ENCODE measurements at places on chromosomes 7 and 10. TPM values are rescaled to one million over a fixed set of nuclear protein-coding genes. Genes with fewer than 3 reads are reported as not detected.

- H3K4me3 ChIP-seq: no peak overlapping the region
- peaks cover 4% of the 10 kb centered on the region for H3K36me3 ChIP-seq
- no peak for DNase-seq
- no peak overlapping the region for H3K27ac ChIP-seq
Measured at GRCh38 chr10:117425974-117426566, 50.8 kb upstream of the PDZD8 start.

DNA sequence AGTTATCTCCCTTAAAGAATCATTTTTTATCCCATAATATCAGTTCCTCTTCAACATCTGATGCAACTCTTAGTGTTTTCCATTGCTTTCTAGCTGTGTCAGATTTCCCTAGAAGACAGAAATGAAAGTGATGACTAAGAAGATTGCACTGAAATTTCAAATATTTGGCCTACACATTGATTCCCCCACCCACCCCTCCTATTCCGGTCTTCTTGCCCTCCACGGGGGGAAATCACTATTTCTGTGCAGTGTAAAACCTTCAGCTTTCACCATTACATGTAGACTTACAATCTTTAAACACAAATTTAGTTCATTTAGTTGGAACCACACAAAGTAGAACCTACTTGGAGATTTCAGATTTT is 63.7 kb upstream of the IL6 start:
- DNase-seq: no peak
- H3K27ac ChIP-seq: no peak overlapping the region
- H3K36me3 ChIP-seq: no peaks in the 10 kb centered on the region
- H3K4me1 ChIP-seq: no peaks in the 10 kb centered on the region

DNA sequence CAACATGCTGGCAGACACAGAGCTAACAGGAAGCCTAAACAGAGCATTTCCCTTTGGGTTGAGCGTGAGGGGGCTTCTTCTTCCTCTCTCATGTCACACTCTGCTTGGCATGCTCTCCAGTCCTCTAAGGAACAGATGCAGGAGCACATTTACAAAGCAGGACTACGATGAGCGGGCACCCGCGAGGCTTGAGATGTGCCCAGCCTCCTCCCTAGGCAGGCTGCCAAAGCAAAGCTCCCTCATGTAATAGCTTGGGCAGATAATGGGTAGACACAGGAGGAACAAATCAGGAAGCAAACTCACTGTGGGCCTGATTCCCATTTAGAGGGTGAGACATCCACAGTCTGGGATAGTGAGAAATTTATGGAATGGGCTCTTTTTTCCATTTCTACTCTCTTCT is 519.1 kb downstream of the NRG3 start:
- H3K36me3 ChIP-seq: no peaks in the 10 kb centered on the region
- DNase-seq: no peak
- H3K27me3 ChIP-seq: peaks cover 2% of the 10 kb centered on the region
- no peak overlapping the region for H3K27ac ChIP-seq
- H3K4me3 ChIP-seq: no peak overlapping the region
- H3K4me1 ChIP-seq: peaks cover 22% of the 10 kb centered on the region

DNA sequence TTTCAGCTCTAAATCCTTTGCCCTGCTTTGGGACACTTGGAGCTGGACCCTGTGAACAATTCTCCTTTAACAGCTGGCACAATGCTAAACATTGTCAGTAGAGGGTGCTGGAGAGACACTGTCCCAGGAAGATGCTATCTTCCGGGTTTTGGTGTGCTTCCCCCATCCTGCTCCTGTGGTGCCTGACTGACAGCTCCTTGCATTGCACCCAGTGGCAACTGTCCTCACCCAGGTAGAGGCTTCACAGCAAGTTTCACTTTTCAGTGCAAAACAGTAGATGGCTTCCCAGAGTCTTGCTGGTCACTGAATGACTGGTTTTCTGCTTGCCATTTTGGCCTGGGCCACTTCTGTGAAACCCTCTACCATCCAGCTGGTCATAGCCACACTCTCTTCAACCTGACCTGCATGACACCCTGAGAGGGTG is 77.3 kb downstream of the CDC14C start:
- H3K4me3 ChIP-seq: no peak overlapping the region
- H3K27ac ChIP-seq: no peak overlapping the region
- peaks cover 2% of the 10 kb centered on the region for H3K4me1 ChIP-seq

DNA sequence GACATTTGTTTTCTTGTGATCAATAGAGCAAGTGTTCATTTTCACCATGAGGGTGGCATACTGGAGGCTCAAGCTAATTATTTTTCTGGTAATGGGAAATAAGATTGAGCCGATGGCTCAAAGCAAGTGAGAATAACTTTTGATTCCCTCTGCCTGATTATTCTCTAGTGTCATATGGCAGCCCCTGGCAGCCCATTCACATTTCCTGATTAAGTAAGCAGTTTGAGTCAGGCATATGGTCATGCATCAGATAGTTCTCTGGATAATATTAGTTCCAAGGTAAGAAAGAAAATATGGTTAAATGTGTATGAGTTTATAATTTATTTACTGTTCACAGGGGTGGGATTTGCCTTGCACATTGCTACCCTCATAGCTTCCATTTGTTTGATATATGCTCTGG is 109.2 kb downstream of the DYNC1I1 start:
- no peak overlapping the region for H3K27ac ChIP-seq
- no peaks in the 10 kb centered on the region for H3K4me1 ChIP-seq

DNA sequence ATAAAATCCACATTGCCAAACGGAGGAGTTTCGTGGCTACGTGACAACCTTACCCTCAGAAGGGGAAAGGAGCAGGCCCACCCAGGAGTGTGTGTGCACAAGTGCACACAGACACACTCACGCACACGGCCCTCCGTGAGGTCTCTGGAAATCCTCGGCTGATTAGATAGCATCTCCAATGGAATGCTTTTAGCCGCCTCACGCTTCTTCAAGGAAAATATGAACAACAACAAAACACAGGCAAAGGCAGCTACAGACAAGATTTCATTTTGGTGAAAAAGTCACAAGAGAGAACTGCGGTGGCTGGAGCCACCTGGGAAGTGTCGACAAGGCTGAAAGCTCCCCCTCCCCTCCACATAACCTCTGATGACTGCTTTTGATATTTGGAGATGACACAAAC is 391.8 kb upstream of the MKI67 start:
- DNase-seq: no peak
- no peak overlapping the region for H3K27ac ChIP-seq
- H3K4me3 ChIP-seq: no peak overlapping the region
- peaks cover 12% of the 10 kb centered on the region for H3K27me3 ChIP-seq

- H3K27ac ChIP-seq: no peak overlapping the region
- H3K36me3 ChIP-seq: no peaks in the 10 kb centered on the region
- H3K27me3 ChIP-seq: peaks cover 1% of the 10 kb centered on the region
- DNase-seq: no peak
Measured at GRCh38 chr10:33861016-33861704, 526.7 kb upstream of the NRP1 start.

GRCh38 chr10:6813306-6813705 is 233.2 kb upstream of the PRKCQ start:
- no peak for DNase-seq
- no peak overlapping the region for H3K27ac ChIP-seq
- peaks cover 2% of the 10 kb centered on the region for H3K27me3 ChIP-seq

DNA sequence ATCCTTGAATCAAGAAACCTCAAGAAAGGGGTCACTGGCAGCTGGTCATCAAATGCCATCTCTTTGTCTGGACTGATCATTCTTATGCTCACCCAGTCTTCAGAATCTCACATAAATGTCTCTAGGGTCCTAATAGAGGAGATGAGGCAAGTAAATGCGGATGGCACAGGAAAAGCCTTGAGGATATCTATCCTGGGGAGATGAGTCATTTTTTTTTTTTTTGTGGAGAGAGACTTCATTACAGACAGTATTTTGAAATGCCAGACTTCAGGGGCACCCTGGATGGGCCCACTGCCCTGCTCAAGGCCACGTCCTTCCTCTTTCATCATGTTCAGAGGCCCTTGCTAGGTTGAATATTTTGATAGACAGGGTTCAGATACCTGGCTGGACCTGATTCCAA is 19.5 kb upstream of the PLPP4 start:
- no peak overlapping the region for H3K4me3 ChIP-seq
- DNase-seq: no peak
- no peak overlapping the region for H3K27ac ChIP-seq
- H3K4me1 ChIP-seq: peaks cover 2% of the 10 kb centered on the region

- DNase-seq: no peak
- no peaks in the 10 kb centered on the region for H3K27me3 ChIP-seq
- no peak overlapping the region for H3K4me3 ChIP-seq
- no peaks in the 10 kb centered on the region for H3K36me3 ChIP-seq
Measured at GRCh38 chr7:41035794-41036193, 667.1 kb downstream of the INHBA start.

- no peak overlapping the region for H3K27ac ChIP-seq
- no peak overlapping the region for H3K4me3 ChIP-seq
- H3K4me1 ChIP-seq: peaks cover 4% of the 10 kb centered on the region
- peaks cover 6% of the 10 kb centered on the region for H3K27me3 ChIP-seq
- DNase-seq: no peak
Measured at GRCh38 chr7:1705856-1706255, 35.8 kb downstream of the ELFN1 start.

DNA sequence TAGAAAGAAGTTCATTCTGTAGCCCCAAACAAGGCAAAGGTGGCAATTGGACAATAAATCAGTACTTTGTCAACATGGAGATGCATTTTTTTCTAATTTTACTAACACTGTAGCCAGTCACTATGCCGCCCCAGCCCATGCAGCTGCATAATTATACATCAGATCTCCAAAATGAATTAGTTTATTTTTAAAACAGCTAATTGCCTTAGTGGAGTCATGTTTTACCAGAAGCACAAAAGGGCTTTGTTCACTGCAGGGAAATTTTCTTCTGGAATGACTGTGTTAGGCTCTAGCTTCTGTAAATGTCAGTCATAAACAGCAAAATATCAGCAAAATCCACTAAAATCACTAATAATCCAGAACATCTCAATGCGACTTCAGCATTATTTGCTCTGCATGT is 20.1 kb upstream of the HDAC9 start:
- H3K27ac ChIP-seq: no peak overlapping the region
- no peaks in the 10 kb centered on the region for H3K36me3 ChIP-seq
- H3K27me3 ChIP-seq: no peaks in the 10 kb centered on the region

The ANXA8L1 gene
- total RNA-seq: not detected

The AGK gene
- total RNA-seq: 26.1 TPM

The CDNF gene
- total RNA-seq: 2.2 TPM

The MORN4 gene
- 31.4 TPM for total RNA-seq
